Mesothelial cell of epicardium (in vitro differentiated cells): ENCODE measurements at places on chromosomes 3 and 15. TPM values are rescaled to one million over a fixed set of nuclear protein-coding genes. Genes with fewer than 3 reads are reported as not detected.

- H3K27ac ChIP-seq, result no peak overlapping the region
- DNase-seq, result no peak
- no peak overlapping the region for H3K4me3 ChIP-seq
- H3K27me3 ChIP-seq, result no peaks in the 10 kb centered on the region
These were observed 793 bp downstream of the APOD start for GRCh38 chr3:195582947-195583346.

The HTR3E gene
- not detected in 3 replicates for total RNA-seq

The SOX14 gene
- 0.18 to 0.44 TPM (median 0.18 TPM) in 3 replicates for total RNA-seq

The EFCC1 gene
- 0.29 to 0.67 TPM (median 0.31 TPM) in 3 replicates for total RNA-seq

The TMEM207 gene
- total RNA-seq, result not detected in 3 replicates

- no peaks in the 10 kb centered on the region for H3K4me1 ChIP-seq
- no peaks in the 10 kb centered on the region for H3K27me3 ChIP-seq
- no peak overlapping the region for H3K4me3 ChIP-seq
- DNase-seq, result no peak
These were observed 244.0 kb downstream of the GABRG3 start for GRCh38 chr15:27214961-27215360.

DNA sequence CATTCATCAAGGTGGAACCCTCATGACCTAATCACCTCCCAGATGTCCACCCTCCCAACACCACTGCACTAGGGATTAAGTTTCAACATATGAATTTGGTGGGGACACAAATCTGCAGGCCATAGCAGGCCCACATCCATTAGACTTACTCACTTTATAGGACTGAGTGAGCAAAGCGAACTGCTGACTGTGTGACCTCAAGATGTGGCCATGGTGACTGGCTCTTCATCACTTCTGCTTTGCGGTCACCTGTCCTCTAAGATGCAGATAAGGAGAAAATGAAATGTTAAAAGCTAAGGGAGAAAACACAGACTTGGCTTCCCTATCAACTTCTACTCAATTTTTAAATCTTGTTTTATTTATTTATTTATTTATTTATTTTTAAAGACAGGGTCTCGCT, 14.5 kb upstream of the DCP1A start:
- DNase-seq, result no peak
- no peaks in the 10 kb centered on the region for H3K36me3 ChIP-seq
- H3K27ac ChIP-seq, result no peak overlapping the region
- no peak overlapping the region for H3K4me3 ChIP-seq
- H3K27me3 ChIP-seq, result no peaks in the 10 kb centered on the region

The ARPIN gene
- total RNA-seq, result 26.4 to 29.2 TPM (median 26.4 TPM) in 3 replicates

DNA sequence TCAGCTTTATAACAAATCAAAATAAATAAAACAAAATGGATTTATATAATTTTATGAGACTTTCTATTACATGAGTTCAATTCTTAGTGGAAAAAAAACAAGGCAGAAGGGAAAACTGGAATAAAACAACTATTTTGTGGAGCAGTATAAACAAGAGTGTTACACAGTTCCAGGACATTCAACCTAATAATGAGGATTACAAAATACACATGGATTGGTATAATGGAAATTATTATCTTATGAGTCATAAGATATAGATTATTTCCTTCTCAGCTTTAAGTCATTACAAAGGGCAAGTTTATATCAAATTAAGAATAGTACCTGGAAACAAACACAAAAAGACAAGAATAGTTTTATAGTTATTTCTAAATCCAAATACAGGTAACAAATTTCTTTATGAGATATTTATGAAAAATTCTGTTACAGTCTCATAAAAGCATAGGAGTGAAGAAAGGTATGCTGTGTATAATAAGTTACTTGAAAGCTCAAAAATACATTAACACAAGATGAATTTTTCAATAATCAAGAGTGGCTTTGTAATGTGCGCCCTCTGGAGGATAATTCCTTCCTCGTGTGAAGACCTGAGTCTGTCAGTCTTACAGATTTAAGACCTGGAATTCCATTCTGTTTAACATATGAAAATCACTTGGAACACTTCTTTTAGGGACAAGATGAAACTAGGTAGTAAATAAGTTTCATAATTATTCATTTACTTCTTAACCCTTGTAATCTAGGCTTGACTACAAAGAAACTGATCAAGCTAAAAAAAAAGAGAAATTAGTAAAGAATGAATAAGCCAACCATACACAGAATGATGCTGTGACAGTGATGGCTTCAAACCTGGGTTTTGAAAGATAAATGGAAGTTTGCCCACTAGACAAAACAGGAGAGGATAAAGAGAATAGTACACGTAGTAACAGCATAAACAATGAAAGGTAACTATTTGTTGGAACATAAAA, 9.5 kb downstream of the COPS2 start:
- peaks cover 19% of the 10 kb centered on the region for H3K36me3 ChIP-seq
- no peak for DNase-seq
- peaks cover 11% of the 10 kb centered on the region for H3K4me1 ChIP-seq
- H3K4me3 ChIP-seq, result no peak overlapping the region
- peak overlapping the region; percentile 26 for H3K27ac ChIP-seq

GRCh38 chr3:195160908-195161434, 110.0 kb downstream of the XXYLT1 start:
- no peaks in the 10 kb centered on the region for H3K36me3 ChIP-seq
- H3K4me1 ChIP-seq, result peaks cover 31% of the 10 kb centered on the region
- DNase-seq, result no peak
- H3K4me3 ChIP-seq, result no peak overlapping the region

DNA sequence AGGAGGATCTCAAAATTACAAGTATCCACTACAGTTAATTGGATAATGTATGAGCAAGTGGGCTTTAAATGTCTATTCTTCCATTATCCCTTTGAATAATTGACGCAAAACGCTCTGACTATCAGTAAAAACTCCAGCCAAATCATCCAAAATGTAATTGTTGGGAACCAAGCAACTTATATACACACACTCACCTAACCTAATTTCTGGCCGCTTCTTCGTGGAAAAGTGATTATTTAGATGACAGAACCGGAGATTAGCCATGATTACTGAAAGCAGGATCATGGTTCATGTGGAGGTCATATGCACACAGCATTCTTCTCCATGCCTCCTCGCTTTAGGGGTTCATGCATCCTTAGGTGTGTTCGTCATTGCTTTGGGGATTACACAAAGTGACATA, 992.4 kb downstream of the NAALADL2 start:
- DNase-seq, result no peak
- H3K4me1 ChIP-seq, result peaks cover 18% of the 10 kb centered on the region
- peak overlapping the region; percentile 66 for H3K27ac ChIP-seq
- H3K27me3 ChIP-seq, result no peaks in the 10 kb centered on the region

DNA sequence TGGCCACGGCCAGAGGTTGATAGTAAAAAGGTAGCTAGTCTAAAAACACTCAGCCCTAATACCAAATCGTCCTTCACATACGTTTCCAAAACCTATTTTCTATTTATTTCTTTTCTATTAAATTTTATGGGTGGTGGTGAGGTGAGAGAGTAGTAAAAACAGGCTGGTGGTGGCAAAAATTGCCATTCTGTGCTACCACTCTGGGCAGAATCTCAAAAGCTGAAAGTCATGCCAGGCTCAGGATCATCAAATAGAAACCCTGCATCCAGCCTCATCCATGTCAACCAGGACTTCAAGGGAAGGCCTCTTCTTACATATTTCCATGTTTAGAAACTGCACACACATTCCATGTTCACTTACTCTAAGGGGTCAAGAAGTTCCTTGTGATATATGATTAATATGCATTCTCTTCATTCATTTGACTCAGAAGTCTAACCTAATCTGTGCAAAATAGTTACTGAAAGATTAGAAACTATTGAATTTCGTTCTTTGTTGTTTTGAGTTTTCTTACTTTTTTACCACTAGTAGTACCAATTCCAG, 153.1 kb downstream of the TNIK start:
- no peak overlapping the region for H3K4me3 ChIP-seq
- peaks cover 11% of the 10 kb centered on the region for H3K36me3 ChIP-seq

GRCh38 chr3:45817831-45818522, 21.6 kb upstream of the SLC6A20 start:
- H3K4me1 ChIP-seq, result no peaks in the 10 kb centered on the region

DNA sequence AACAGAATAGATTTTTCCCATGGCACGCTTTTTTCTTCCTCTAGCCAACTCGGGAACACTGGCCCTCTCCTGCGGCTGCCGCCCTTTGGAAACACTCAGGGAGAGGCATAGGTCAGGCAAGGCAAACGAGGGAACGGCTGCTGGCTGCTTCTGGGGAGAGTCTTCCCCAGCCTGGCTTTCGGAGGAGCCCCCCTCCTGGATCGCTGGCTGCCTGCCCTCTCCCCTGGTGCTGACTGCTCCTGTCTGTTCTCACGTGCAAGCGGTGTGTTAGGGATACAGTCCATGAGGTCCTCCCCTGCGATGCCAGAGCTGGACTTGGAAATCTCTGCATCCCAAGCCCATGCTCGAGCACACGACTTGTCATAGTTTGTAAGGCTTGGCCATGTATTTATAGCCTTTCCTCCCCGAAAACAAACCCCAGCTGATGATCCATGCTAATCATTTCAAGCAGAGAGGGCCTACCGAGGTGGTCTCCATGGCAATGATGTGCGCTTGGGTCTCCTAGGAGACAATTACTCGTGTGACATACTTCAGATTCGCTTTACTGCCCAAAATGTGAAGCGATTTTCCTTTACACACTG, 315.6 kb upstream of the ATP10A start:
- no peaks in the 10 kb centered on the region for H3K4me1 ChIP-seq
- H3K27ac ChIP-seq, result no peak overlapping the region
- no peak for DNase-seq
- H3K36me3 ChIP-seq, result no peaks in the 10 kb centered on the region
- H3K4me3 ChIP-seq, result no peak overlapping the region

- peaks cover 8% of the 10 kb centered on the region for H3K4me1 ChIP-seq
- H3K4me3 ChIP-seq, result peak overlapping the region; percentile 77
- peaks cover 4% of the 10 kb centered on the region for H3K36me3 ChIP-seq
- DNase-seq, result peak; percentile 87
- H3K27ac ChIP-seq, result peak overlapping the region; percentile 90
These were observed 23.6 kb downstream of the SEC61A1 start for GRCh38 chr3:128075522-128076482.

The TNIK gene
- total RNA-seq, result 7.3 to 9.3 TPM (median 8.8 TPM) in 3 replicates

GRCh38 chr3:172216911-172217310, 177.5 kb downstream of the FNDC3B start:
- H3K27ac ChIP-seq, result no peak overlapping the region
- DNase-seq, result no peak
- H3K27me3 ChIP-seq, result no peaks in the 10 kb centered on the region

- H3K27ac ChIP-seq, result peak overlapping the region; percentile 45
- H3K4me3 ChIP-seq, result no peak overlapping the region
- peaks cover 18% of the 10 kb centered on the region for H3K4me1 ChIP-seq
- H3K36me3 ChIP-seq, result no peaks in the 10 kb centered on the region
These were observed 49.6 kb downstream of the PCSK6 start for GRCh38 chr15:101439920-101440319.

DNA sequence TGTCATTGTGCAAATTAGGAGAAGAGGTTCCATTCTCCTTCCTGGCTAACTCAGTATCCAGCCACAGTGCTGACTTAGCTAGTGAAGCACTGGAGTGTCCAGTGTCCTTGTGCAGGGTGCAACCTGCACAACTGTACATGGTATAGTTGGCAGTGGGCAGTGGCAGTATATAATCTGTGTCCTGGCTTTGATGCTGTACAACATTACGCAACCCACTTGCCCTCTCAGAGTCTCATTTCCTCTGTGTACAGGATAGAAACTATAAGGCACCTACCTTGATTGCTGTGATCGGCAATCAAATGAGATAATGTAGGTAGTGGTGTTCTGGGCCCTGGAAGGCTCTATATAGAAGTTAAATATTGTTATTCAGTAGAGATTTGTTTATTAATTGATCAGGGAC, 333.6 kb downstream of the CLSTN2 start:
- no peaks in the 10 kb centered on the region for H3K4me1 ChIP-seq
- H3K36me3 ChIP-seq, result no peaks in the 10 kb centered on the region
- no peak for DNase-seq
- no peak overlapping the region for H3K4me3 ChIP-seq
- peaks cover 19% of the 10 kb centered on the region for H3K27me3 ChIP-seq

- peaks cover 9% of the 10 kb centered on the region for H3K4me1 ChIP-seq
- no peak for DNase-seq
- H3K4me3 ChIP-seq, result peak overlapping the region; percentile 64
These were observed 597 bp downstream of the AGTR1 start for GRCh38 chr3:148698190-148698810.

DNA sequence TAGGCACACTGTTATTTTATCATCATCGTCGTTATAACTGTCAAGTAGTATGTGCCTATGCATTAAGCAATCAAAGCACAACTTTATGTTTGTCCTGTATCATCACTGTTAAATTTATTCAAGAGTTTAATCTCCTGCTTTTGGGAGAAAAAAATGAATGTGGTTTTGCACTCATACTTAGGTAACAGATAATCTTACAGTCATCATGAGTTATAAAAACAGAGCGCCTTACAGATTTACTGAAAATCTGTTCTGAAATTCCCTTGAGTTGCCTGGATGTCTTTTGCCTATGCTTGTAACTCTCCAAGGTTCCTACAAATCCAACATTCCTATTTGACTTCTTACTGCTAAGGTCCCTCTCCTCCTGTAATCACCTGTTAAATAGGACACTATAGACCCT, 307.3 kb downstream of the ZIC4 start:
- no peak for DNase-seq
- no peak overlapping the region for H3K4me3 ChIP-seq
- H3K36me3 ChIP-seq, result no peaks in the 10 kb centered on the region

DNA sequence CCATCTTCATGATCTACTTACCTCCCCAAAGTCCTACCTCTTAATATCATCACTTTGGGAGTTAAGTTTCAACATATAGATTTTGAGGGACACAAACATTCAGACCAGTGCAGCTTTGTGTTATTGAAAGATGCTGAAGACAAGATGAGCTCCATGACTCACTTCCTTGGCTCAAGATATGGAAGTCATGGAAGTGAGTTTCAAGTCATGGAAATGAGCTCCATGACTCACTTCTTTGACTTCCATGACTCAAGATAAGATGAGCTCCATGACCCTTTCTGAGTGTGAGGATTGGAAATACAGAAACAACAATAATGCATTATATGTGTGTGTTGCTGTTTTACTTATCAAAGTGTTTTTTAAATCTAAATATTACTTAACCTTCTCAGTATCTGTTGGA, 170.2 kb upstream of the TPRG1 start:
- no peak for DNase-seq
- no peak overlapping the region for H3K27ac ChIP-seq
- H3K36me3 ChIP-seq, result no peaks in the 10 kb centered on the region

The SH2D7 gene
- total RNA-seq, result not detected in 3 replicates

GRCh38 chr3:141998669-141999290, 122.3 kb downstream of the ATP1B3 start:
- no peaks in the 10 kb centered on the region for H3K27me3 ChIP-seq
- DNase-seq, result no peak
- H3K4me1 ChIP-seq, result peaks cover 37% of the 10 kb centered on the region
- peaks cover 20% of the 10 kb centered on the region for H3K36me3 ChIP-seq

GRCh38 chr15:62163397-62164013, 1.6 kb downstream of the C2CD4B start:
- no peak for DNase-seq
- H3K36me3 ChIP-seq, result no peaks in the 10 kb centered on the region
- H3K27ac ChIP-seq, result no peak overlapping the region
- peaks cover 11% of the 10 kb centered on the region for H3K4me1 ChIP-seq

The RPL35A gene
- 1,252 to 1,366 TPM (median 1,330 TPM) in 3 replicates for total RNA-seq
